ENCODE measurements at places on chromosomes 3 and 15. TPM values are rescaled to one million over a fixed set of nuclear protein-coding genes. Genes with fewer than 3 reads are reported as not detected.

The ATP13A5 gene
- 0.30 TPM for total RNA-seq

DNA sequence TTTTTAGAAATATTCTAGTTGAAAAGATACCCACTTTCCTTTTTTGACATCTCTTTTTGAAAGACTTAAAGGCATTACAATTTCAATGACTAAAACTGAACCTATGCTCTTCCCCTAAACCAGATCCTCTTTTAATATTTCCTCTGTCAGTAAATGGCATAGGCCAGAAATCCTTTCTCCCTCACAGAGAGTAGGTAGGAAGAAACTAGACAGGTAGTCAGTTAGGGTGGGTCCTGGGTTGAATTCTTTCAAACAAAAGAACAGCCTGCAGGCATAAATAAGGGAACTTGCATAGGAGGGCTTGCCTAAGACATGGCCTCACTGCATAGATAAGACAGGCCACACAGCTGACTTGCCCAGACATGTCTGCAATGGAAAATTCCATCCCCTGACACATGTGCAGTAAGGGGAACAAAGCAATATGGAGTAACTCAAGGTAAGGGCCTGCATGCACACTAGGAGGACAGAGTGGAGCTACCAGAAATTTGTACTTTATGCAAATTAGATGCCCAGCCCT lies 23.1 kb downstream of the PLSCR5 start:
- no peak for DNase-seq

DNA sequence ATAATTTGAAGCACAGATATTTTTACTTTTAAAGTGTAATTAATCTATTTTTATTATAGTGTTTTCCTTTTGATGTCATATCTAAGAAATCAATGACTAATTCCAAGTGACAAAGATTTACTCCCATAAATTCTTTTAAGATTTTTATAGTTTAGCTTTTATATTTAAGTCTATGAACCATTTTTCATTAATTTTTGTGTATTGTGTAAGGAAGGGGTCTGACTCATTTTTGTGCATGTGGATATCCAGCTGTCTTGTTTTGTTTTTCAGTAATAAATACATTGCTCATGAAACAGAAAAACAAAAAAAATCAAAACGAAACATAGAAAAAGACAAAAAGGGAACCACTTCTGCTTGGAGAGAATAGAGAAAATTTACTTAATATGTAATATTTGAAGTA lies 145.1 kb downstream of the EPHA6 start:
- DNase-seq = no peak

The GPR62 gene
- not detected for total RNA-seq

- no peak for DNase-seq
Measured at GRCh38 chr3:77411334-77411733, 371.4 kb downstream of the ROBO2 start.

The SPINK8 gene
- not detected for total RNA-seq

GRCh38 chr3:196406811-196407470 lies 25.3 kb downstream of the UBXN7 start:
- no peak for DNase-seq

DNA sequence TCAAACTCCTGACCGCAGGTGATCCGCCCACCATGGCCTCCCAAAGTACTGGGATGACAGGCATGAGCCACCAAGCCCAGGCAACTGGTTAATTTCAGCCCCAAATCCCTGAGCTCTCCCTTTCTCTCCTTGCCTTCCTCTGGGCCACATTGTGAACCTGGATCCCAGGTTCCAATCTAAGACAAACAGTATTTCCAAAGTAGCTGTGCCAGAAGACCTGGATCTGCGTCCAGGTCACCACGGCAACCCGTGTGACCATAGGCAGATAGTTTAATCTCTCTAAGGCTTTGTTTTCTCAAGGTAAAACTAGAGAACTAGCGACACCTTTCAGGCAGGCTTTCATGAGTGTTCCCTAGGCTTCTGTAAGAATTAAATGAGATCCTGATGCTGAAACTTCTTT lies 5.9 kb upstream of the RBPMS2 start:
- no peak for DNase-seq

The IQCH gene
- total RNA-seq = 3.2 TPM

DNA sequence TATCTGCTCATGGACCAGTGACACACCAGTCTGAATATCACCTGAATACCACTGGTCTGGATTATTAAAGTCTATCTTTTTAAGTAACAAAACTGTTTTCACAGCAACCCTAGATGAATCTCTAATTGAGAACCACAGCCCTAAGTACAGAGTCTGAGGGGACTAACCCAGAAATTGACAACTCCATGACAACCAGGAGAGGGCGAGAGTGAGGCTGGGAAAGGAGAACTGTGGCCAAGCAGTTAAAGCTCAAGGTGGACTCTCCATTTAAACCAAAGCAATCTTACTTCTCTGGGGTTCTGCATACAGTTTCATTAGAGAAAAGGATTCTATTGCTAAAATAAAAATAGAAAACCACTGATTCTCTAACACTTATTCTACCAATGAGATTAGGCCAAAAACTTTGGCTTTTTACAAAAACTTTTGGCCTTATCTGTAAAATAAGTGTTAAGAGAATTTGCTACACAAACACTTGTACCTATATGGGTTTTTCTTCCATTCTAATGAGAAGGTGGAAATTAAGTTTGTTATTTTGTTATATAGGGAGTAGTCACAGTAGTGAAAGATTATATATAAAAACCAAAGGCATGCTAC lies 11.4 kb downstream of the NEK10 start:
- DNase-seq = peak; percentile 46

DNA sequence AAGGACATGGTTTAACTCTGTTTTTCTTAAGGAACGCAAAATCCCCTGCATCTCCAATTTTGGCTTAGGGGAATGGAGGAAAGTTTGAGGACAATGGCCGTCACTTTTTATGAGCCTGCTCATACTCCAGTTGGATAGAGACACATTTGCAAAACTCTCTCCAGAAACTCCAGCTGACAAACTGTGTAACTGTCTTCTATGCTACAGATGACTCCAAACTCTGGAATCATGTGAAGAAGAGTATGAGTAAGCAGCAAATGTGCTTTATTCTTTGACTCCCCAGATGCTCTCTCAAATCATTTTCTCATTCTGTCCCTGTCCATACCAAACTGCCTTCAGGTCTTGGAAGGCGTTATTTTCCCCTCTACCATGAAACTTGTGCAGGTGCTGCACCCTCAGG lies 226.5 kb upstream of the GPR149 start:
- DNase-seq = no peak

GRCh38 chr15:78761020-78761419 lies 50.2 kb downstream of the ADAMTS7 start:
- DNase-seq = no peak

GRCh38 chr3:127546554-127546953 lies 44.0 kb downstream of the TPRA1 start:
- DNase-seq = no peak

DNA sequence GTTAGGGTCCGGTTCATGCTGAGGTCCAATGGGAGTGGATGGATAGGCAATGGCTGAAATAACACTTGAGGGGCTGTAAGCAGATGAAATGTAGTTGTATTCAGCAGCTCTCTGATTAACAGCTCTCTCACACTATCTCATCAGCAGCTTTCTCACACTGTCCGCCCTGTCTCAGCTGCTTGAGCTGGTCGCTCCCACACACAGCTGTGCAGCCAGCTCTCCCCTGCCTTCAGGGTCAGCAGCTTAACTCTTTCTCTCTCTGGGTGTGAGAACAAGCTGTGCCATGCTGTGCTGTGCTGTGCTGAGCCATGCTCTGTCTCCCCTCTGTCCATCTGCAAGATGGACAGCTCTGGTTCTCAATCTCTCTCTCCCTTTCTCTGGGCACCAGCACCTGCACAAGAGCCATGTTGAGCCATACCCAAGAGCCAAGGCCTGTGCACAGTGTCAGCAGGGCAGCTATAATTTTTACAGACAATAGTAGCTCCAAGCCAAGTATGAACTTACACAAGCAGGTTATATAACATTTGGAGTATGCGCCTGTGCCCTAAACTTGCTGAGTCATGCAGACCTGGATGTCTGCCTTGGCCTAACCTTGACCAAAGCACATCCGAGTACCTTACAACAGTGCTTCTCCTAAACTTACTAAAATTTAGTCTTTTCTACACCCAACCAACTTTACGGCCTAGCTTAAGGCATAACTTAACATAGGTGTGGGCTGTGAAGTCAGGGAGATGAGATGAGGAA lies 291.3 kb upstream of the TRIM42 start:
- no peak for DNase-seq

The PTX3 gene
- 48.3 TPM for total RNA-seq

- no peak for DNase-seq
Measured at GRCh38 chr3:64161481-64161952, 63.7 kb downstream of the PRICKLE2 start.

- DNase-seq = no peak
Measured at GRCh38 chr3:36945333-36945980, 603 bp upstream of the TRANK1 start.

DNA sequence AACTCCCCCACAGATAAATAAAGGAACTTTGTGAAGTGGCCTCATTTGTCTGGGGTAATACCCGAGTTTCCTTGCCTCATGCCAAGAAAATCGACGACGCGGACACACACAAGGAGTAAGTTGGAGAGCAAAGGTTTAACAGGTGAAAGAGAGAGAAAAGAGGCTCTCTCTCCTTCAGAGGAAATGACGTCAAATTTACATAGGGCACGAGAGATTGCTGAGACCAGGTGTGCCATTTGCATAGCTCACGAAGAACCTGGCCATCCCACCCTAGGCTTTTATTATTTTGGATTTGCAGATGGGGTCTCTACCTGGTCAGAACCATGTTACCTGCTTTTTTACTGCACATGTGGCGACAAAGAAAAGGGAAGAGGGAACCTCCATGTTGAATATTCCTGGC lies 49.3 kb upstream of the IGF2BP2 start:
- DNase-seq = no peak

- no peak for DNase-seq
Measured at GRCh38 chr3:126517291-126517951, at the start of gene UROC1. TSS of gene UROC1 (minus strand) at chr3:126517773. CDS start at chr3:126517719, 54 bp downstream.

DNA sequence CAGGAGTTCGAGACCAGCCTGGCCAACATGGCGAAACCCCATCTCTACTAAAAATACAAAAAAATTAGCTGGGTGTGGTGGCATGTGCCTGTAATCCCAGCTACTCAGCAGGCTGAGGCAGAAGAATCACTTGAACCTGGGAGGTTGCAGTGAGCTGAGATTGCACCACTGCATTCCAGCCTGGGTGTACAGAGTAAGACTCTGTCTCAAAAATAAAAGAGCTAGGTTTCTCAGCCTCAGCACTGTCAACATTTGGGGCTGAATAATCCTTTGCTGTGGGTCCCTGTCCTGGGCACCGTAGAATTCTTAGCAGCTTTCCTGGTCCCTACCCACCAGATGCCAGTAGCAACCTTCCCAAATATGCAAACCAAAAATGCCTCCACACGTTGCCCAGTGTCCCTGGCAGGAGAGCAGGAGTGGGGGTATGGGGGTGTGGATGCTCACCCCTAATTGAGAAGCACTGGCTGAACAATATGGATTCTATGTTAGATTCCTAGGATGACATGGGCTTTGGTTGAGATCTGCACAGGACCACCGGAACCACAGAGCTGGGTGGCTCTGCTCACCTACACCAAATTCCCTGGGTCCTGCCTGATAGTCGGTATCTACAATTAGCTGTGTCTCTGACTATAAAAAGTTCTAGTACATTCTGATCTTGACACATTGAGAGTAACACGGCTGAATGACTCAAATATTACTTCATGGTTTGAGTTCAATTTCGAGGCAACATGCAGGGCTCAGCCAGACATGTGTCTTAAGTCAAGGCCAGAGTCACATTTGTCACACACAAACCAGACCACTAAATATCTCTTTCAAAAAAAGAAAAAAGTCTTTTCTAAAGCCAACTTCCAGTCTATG lies 577.0 kb upstream of the MDFIC2 start:
- DNase-seq = no peak

The GABRG3 gene
- total RNA-seq = not detected

DNA sequence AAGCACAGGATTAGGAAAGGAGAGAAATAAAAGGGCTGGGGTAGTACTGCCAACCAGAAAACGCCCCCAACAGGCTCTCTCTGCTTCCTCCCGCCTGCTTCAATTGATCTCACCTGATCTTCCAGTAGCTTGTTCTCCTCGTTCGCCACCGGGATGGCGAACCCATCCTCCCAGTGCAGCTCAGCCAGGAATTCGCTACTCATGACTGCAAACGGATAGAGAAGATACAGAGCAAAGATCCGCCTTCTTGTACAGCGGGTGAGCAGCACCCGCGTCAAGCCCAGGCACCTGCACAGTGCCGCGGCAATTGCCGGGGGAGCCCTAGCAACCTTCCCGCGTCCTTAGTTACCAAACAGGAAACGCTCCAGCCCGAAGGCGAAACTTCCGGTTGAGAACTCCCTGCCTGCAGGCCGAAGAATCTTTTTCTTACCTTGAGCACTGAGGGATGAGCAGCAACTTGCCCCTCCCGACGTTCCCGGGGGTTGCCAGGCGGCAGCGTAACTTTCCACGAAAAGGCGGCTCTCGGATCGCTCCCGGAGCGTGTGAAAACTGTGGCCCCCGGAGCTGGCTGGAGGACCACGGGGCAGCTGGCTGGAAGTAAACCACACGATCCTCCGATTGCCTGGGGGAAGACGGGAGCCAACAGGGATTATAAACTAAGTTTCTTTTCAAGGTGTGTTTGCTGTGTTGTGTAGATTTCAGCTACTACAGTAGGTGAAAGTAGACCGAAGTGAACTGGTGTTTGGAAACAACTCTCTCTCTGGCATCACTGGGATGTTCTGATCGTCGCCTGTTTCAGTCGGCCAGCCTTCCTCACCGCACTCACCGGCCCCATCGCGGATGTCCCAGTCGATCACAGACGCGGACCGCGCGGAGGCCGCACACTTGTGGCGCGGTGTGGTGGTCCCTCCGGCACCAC lies at the start of gene CCDC39:
CCDC39 (minus strand) TSS at position 312 of the 919 bp plus-strand sequence; CDS start at position 203, 109 bp downstream.
- peak; percentile 84 for DNase-seq

GRCh38 chr15:43329217-43329959 lies 985 bp downstream of the LCMT2 start:
- DNase-seq = peak; percentile 32

GRCh38 chr3:158809642-158810041 lies 7.8 kb downstream of the MFSD1 start:
- DNase-seq = peak; percentile 35

GRCh38 chr3:147518465-147518864 lies 109.3 kb downstream of the ZIC1 start:
- DNase-seq = no peak

The CHAC1 gene
- total RNA-seq = 4.4 TPM

- DNase-seq = no peak
Measured at GRCh38 chr3:46661776-46662766, 31.4 kb downstream of the ALS2CL start.

DNA sequence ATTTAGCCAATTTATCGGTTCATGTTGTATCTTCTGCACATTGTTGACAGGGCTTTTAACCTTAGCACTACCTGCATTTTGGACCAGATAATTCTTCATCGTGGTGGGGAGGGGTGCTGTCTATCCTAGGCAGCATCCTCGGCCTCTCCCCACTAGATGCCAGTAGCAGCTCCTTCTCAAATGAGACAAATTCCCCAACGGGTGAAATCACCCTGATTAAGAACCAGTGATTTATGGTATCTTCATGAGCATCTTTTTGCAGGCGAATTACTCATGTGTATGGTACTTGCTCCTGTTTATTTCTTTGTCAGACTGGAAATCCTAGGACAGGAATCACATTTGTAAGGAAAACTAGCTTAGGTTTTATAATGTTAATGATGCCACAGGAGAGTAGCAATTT lies 68.0 kb downstream of the C3orf70 start:
- DNase-seq = peak; percentile 41

The PLD1 gene
- total RNA-seq = 7.8 TPM

- peak; percentile 5 for DNase-seq
Measured at GRCh38 chr3:156865732-156866131, 39.6 kb downstream of the LEKR1 start.

The PP2D1 gene
- total RNA-seq = not detected
